ENCODE measurements at places on chromosomes 12 and 14.

DNA sequence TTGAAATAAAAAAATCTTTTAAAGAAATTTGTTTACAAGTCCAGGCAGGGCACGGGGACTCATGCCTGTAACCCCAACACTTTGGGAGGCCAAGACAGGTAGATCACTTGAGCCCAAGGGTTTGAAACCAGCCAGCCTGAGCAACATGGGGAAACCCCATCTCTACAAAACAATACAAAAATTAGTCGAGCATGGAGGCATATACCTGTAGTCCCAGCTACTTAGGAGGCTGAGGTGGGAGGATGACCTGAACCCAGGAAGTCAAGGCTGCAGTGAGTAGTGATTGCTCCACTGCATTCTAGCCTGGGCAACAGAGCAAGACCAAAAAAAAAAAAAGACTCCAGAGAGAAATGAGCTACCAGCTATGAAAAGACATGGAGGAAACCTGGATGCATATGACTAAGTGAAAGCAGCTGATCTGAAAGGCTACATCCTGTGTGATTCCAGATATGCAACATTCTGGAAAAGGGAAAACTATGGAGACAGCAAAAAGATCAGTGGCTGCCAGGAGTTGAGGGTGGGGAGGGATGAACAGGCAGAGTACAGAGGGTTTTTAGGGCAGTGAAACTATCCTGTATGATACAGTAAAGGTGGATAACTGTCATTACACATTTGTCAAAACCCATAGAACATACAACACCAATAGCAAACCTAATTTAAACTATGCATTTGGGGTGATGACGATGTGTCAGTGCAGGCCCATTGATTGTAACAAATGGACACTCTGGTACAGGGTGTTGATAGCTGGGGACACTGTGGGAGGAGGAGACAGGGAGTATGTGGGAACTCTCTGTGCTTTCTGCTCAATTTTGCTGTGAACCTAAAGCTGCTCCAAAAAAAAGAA, 59.9 kb downstream of the PRKAB1 start:
- no peak for DNase-seq

GRCh38 chr14:31990926-31991572, 86.1 kb upstream of the ARHGAP5 start:
- DNase-seq = no peak

DNA sequence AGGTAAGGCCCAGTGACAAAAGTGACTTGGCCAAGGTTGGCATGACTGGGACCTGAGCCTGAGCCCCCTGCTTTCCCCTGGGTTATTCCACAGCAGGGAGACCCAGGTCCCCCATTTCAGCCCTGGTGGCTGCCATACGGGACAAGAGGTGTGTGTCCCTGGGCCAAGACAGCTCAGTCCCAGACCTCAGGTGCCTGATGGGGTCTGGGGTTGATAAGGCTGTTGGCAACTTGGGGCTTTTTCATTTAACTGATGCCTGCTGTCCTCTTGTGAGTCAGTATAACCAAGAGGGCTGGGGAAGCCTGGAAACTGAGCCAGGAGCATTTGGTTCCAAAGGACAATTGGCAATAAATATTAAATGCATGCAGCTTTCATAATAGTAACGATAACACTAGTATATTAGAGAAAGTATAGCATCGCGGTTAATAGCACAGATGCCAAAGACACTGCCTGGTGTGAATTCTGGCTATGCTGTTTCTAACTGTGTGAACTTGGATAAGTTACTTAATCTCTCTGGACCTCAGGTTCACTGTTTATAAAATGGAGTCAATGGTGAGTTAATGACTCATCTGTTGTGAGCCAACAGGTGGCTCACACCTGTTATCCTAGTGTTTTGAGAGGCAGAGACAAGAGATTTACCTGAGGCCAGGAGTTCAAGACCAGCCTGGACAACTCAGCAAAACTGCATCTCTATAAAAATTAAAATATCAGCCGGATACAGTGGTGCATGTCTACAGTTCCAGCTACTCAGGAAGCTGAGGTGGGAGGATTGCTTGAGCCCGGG, 898 bp downstream of the SDSL start:
- no peak for DNase-seq

GRCh38 chr14:73227812-73228781, 9.2 kb upstream of the PAPLN start:
- no peak for DNase-seq

DNA sequence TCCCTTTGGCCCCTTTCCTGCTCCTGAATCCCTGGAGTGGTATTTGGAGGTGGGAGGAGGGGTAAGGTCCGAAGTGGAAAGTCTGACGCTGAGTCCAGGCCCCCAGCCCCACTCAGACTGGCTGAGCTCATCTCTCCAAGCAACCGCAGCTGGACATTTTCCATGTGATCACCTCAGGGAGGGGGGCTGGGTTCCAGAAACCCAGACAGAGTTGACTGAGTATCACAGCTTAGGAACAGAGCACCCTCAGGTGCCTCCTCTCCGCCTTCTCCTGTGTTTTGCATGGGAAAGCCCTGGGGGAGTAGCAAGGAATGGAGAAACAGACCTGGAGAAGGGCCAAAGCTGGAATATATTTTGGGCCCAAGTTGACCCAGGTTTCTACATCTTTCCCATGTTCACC, 8.0 kb upstream of the ITGA5 start:
- DNase-seq = no peak

GRCh38 chr12:86663716-86664115, 407.5 kb upstream of the MGAT4C start:
- no peak for DNase-seq

- DNase-seq = no peak
Observed at GRCh38 chr12:6318440-6318879, 8.0 kb downstream of the PLEKHG6 start.

GRCh38 chr12:118456741-118457140, 80.4 kb downstream of the SUDS3 start:
- DNase-seq = no peak

DNA sequence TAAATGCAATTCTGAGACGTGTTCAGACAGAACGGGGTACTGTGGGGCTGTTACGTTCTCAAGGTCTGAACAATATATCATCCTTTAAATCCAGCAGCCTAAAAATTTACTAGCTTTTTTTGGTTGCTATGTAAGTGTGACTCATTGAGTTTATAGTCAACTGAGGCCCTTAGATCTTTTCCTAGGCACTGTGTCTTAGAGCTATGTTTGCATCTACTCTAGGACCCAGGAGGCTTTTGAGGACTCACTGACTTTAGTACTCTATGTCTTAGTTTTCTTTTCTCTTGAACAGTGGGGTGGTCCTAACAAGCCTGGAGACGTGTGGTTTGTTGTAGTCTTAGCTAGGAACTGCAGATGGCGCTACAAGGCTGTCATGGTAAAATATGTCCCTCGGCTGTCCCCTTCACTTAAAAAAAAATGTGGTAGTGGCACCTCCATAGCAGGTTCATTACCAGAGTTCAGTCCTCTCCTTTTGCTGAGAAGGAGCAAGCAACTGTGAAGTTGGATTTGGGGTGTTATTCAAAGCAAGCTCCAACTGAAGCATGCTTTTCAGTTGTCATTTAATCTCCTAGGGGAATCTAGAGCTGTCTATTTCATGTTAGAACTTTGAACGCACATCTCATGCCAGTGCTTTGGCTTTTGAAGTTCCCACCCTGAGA, 8.7 kb upstream of the SPATS2 start:
- DNase-seq = no peak

DNA sequence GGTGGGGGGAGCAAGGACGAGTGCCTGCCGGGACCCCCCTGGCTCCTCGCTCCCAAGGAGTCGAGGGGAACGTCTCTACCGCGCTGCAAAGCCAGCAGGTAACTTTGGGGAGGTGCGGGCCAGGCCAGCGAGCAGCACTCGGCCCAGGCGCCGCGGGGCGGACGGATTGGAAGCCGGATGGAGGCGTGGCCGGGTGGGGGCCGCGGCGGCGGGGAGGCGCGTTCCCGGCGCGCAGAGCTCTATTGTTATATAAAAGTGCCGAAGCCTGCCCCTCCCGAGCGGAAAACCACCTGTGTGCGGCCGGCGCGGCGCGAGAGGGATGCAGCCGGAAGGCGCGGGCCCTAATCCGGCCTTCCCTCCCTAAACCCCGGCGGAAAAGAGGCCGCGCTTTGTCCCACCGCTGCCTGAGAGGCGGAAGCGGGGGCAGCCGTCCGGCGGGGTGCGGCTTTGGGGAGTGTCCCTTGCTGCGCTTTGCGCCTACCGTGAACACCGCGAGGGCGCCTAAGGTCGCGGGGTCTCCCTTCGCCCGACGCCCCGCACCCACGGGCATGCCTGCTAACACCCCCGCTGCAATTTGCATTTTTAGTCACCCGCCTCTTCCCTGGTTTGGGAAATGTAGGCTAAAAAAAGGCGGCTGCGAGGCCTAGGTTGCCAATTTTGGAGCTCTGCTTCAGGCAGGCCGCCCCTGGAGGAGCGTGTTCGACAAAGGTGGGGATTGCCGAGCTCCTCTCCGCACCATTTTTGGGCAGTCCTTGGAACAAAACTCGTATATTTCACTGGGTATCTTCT, 1.7 kb upstream of the DUSP6 start:
- DNase-seq = no peak

- no peak for DNase-seq
Observed at GRCh38 chr14:61091657-61092273, 110.7 kb downstream of the SLC38A6 start.

DNA sequence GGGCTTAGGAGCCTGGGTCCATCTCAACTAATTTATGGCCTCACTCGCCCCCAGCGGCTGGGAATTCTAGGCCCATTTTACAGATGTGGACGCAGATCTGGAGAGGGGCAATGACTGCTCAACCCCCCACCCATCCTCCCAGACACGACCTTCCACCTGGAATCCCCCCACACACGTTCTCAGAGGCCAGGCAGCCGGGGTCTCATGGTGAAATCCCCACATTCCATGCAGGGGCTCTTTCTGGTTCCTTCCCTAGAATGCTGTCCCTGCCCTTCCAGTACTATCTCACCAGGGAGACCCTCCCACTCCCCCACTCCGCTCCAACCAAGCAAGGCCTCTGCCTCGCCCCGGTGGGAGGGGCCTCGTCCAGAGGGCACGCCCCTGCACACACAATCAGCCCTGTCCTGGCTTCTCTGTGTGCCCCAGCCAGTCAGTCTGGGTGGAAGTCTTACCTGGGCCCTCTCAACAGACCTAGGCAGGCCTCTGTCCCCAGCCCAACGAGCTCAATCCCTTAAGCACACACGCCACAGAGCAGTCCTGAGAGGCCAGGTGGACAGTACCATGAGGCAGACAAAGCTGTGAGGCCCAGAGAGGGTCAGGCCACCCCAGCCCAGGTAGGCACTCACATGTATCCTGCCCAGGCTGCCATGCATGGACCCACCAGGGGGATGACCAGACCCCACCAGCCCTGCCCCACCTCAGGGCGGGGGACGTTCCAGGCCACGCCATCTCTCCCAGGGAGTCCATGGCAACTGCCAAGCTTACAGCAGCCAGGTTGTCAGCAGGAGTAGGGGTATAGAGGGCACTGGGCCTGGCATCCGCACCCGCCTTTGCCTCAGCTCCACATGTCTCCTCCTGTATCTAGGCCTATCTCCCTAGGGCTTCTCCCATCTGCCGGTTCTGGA, 1.3 kb upstream of the ANKRD9 start:
- DNase-seq = no peak

DNA sequence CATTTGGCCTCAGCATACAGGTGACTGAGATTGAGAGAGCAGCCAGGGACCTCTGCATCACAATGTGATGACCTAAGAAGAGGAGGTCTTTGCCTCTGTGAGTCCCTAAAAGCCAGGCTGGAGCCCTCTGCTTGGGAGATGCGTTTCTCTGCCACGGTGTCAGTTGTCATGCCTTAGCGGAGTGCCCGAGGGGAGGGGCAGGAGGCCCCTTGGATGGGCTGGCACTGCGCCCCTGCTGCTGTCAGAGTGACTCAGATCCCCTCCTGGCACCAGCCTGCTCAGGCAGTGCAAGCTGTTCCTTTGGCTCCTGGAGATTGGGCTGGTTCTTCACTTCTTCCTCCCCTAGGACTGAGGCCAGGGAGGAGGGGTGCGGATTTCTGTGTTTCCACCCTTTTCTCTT, 64.9 kb upstream of the KCNA5 start:
- no peak for DNase-seq

GRCh38 chr12:48156652-48157017, 680 bp downstream of the ASB8 start:
- no peak for DNase-seq

GRCh38 chr12:132488127-132489077, 1.5 kb upstream of the FBRSL1 start:
- no peak for DNase-seq

- DNase-seq = no peak
Observed at GRCh38 chr12:87828382-87828973, 200.7 kb downstream of the C12orf50 start.

- DNase-seq = no peak
Observed at GRCh38 chr14:54737132-54737711, 165.4 kb downstream of the GCH1 start.

- DNase-seq = no peak
Observed at GRCh38 chr14:91341334-91341733, 76.3 kb downstream of the CCDC88C start.

GRCh38 chr12:84497819-84498218, 414.8 kb downstream of the SLC6A15 start:
- DNase-seq = no peak

GRCh38 chr12:109127533-109128242, 11.3 kb downstream of the ACACB start:
- DNase-seq = no peak

GRCh38 chr14:94458096-94458495, 5.5 kb upstream of the SERPINA11 start:
- no peak for DNase-seq

GRCh38 chr14:89833120-89833532, 121.4 kb downstream of the EFCAB11 start:
- no peak for DNase-seq

- DNase-seq = no peak
Observed at GRCh38 chr14:104397956-104398355, 181.6 kb upstream of the C14orf180 start.

GRCh38 chr14:104133496-104133895, 4.9 kb upstream of the KIF26A start:
- no peak for DNase-seq

DNA sequence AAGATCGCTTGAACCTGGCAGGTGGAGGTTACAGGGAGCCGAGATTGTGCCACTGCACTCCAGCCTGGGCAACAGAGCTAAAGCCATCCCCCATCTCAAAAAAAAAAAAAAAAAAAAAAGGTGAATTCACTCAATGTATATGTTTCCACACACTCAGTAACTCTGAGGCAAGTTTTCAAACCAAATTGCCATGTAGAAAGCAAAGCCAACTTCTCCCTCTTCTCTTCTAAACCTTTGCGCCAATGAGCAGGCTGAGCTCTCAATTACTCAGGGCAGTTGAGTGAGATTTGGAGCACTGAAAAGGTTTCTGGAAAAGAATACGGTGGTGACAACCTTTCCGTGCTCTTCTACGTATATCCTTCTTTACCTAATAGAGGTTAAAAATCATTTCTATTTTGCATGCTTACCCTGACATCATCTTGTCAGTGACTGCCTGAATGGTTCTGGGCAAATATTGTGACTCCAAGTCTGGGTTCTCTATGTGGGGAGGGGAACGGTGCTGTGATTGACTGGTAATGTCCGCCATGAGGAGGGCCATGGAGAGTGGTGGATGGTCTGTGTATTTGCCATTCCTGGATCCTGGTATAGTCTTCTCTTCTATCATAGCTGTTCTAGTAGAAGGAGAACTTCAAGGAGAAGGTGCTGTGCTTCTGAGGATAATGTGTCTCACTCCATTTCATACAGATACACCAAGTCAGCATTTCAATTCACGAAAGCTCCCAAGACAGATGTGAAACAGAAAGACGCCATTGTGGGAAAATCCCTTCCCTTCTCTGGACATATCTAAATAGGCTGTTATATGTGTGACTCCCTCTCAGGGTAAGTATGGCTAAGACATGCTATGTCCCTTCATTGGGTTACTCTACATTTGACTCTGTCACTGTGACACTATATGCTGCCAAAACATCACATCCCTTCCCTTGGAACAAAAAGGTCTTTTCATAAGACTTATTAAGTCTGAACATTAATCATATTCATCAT, 46.2 kb upstream of the MED13L start:
- no peak for DNase-seq
